ENCODE measurements at places on chromosomes 7 and 10.

DNA sequence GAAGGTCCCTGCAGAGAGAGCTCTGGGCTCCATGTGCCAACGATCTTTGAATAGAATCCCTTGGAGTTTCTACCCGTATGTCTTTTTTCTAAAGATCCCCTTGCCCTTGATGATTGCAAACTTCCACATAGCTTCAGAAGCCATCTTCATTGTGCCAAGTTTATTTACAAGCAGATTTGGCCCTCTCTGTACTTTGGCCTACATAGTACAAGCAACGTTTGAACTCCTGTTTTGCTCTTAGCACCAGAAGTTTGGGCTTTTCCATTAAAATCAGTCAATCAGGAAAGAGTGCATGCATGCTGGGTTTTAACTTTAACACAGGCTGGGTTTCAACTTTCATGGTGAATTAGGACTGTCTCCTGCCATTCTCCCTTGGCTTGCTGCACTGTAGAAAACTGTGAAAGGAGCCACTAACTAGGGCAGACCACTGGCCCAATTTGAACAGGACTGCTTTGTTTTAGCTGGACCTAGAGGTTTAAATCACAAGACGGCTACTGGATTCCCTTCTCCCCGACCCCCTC is 557.6 kb upstream of the GALNT17 start:
- no peak for DNase-seq

- no peak for DNase-seq
Measured at GRCh38 chr10:123792248-123792978, 99.2 kb downstream of the CPXM2 start.

- no peak for DNase-seq
Measured at GRCh38 chr10:101778781-101779543, 3.0 kb upstream of the FGF8 start.

DNA sequence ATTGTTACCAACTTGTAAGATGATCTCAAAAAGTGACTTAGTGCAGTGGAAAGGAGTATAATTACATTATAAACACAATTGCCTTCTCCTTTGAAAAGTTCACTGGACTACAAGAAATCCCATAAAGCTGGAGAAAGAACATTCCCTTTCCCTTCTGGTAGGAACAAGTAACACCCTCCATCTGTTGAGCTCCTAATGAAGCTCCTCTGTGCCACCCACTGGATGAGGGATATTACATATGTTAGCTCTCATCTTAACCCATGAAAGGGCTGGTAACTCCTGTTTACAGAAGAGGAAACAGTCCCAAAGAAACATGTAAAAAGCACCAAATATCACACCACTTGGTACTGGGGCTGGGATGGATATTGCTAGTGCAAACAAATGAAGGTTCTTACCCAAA is 8.1 kb downstream of the PGAM1 start:
- no peak for DNase-seq

GRCh38 chr10:13678101-13678843 is 91.5 kb downstream of the PRPF18 start:
- DNase-seq, result no peak

DNA sequence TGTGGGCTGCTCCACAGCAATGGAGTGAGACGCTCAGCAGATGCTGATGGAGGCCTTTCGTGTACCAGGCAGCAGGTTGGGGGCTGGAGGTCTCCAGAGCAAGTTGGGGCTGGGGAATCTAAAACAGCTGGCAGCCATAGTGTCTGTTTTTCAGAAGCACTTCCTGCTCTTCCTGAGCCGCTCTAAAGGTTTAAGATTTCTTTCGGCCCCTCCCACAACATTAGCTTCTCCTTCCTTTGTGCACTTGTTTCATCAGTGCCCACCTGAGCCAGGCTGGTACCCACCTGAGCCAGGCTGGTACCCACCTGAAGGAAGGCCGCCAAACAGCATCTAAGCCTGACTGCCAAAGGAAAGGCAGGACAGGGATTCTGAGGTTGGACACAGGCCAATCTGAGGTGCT is 18.4 kb upstream of the WAPL start:
- DNase-seq, result no peak

DNA sequence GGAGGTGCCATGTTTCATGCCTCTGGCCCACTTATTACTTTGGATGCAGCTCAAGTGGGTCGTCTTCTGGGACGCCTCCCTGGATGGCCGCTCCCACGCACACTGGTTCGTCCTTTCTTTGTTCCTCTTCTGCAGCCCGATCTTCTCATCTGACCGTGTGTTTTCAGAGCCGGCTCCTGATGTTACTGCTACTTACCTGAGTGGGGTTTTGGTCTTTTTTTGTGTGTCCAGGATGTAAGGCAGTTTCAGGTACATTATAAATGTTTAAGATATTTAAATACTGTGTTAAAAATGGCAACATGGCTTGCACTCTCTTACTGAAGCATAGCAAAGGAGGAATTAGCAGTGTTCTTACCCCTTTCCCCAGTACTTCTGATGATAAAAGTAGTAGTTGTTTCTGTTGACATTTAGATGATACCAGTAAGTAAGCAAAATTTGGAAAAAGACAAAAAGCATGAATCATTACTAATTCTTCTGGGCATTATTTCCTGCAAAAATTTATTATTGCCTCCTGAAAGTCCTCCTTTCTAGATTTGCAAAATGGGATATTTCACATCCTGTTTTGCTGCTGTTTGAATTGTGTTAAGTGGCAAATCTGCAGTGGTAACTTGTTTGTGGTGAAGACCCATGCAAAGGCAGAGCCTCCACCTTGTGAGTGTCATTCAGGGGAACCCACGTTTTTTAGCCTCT is 59.4 kb downstream of the SHH start:
- no peak for DNase-seq

- no peak for DNase-seq
Measured at GRCh38 chr7:84073186-84073875, 121.3 kb downstream of the SEMA3A start.

GRCh38 chr7:5012985-5013384 is 32.7 kb upstream of the RBAK start:
- DNase-seq, result no peak

- no peak for DNase-seq
Measured at GRCh38 chr10:72099600-72099921, 11.2 kb upstream of the SPOCK2 start.

DNA sequence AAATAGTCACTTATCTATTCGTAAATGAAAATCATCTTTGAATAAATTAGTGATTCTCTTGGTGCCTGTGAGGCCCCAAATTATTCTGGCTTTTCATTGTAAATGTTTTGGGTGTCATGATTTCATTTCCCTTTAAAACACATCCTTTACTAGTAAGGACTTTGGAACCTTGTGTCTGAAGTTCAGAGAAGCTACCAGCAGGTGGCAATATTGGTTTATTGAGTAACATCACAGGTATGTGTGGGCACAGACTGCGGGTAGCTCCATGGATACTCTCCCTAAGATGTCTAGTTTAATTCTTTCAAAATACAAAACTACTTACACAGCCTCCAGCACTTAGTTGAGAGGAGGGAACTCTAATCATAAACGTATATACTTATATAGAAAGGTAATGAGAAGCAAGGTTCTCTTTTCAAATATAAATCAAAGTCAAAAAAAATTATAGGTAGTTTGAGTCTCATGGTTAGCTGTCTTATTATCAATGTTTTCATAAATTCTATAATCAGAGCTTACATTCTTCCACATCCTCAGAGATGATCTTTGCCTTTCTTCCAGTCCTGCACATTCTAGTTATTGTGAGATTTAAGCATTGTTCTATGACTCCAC is 449.6 kb downstream of the GRM8 start:
- DNase-seq, result no peak

GRCh38 chr7:131767591-131767990 is 211.2 kb upstream of the PODXL start:
- no peak for DNase-seq

DNA sequence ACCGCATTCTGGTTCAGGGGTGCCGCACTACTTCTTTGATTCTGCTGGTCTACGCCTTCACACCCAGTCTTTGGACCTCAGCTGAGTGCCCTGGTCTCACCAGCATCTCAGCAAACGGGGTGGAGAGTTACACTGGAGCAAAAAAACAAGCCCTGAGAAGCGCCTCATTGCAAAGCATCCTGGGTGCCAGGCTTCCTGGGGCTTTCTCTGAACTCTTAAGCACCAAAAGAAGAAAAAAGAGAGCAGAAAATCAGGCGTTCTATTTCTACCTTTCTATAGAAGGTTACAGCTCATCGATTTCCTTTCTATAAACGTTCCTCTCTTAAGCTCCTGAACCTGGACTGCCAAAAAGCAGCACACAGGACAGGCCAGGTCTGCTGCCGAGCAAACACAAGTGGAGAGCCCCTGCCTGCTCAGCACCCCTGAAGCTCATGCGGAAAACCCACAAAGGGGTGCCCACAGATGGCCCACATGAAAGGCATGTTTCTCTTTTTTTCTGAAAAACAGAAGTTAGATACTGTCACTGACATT is 217.9 kb downstream of the SFMBT2 start:
- peak; percentile 87 for DNase-seq

GRCh38 chr7:516606-517456 is 2.8 kb downstream of the PDGFA start:
- no peak for DNase-seq

DNA sequence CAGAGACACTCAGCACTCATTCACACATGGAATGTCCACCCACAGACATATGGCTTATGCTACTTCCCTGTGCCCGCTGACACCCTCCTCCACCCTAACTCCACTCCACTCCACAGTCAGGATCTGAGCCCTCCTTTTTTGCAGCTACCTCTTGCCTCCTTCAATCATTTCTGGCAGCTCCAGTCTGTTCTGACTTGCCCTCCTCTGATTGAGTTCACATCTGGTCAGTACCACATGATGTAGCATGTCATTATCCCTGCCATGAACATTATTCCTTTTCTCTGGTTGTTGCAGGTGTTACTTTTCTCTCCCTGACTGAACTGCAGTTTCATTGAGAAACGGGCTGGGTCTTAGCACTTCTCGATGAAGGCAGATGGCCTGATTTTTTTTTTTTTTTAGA is 130.1 kb upstream of the EGR2 start:
- DNase-seq, result no peak

- no peak for DNase-seq
Measured at GRCh38 chr10:130747356-130747755, 564.2 kb downstream of the TCERG1L start.

GRCh38 chr10:118687472-118687871 is 67.3 kb downstream of the CACUL1 start:
- no peak for DNase-seq

DNA sequence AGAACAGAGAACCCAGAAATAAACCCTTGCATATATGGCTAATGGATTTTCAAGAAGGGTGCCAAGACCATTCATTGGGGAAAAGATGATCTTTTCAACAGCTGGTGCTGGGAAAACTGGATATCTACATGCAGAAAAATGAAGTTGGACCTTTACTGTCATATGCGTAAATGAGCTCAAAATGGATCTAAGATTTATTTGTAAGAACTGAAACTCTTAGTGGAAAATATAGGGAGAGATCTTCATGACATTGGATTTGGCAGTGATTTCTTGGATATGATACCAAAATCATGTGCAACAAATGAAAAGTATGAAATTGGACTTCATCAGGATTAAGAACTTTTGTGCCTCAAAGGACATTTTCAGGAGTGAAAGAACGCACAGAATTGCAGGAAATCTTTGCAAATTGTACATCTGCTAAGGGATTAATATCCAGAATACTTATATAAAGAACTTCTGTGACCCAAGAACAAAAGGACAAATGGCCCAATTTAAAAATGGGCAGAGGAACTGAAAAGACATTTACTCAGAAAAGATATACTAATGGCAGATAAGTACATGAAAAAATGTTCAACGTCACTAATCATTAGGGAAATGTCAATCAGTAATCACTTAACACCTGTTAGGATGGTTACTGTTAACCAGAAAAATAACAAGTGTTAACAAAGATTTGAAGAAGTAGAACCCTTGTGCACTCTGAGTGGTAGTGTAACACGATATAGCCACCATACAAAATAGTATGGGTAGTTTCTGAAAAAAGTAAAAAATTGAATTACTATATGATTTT is 6.1 kb downstream of the DBF4 start:
- no peak for DNase-seq

DNA sequence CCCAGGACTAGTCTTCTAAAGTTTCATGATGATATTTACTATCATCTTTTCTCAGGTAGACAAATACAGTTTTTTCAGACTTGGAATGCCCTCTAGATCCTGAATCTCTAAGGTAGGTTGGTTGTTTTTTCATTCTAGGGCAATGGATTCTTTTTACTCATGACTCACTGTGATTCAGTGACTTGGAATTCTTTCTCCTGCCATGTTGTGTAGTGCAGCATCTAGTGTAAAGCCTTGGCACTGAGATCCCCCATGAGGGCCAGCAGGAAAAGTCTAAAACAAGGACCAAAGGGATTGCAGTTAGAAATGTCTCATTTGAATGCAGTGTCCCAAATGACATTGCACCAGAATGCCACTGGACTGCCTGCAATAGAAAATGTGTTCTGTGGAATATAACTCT is 430.4 kb downstream of the NEBL start:
- no peak for DNase-seq

GRCh38 chr10:62744136-62744535 is 60.4 kb upstream of the ADO start:
- DNase-seq, result no peak

DNA sequence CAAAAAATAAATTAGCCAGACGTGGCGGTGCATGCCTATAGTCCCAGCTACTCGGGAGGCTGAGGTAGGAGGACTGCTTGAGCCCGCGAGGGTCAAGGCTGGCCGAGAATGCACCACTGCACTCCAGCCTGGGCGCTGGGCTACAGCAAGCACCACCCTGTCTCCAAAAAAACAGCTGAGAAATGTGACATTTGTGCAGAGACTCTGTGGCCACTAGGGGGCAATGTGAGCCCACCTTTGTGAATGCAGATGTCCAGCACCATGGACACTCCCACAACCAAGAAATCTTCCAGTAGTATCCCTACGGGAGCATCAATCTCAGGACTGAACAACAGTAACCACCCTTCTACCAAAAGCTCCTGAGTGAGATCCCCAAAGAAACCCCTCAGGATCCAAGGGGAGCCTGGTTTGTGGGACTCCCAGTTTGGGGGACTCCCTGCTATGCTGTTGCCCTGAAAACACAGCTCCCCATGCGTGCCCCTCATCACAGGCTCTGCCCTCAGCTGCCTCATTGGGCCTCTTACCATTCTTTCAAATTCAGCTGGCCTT is 6.2 kb upstream of the AHCYL2 start:
- peak; percentile 78 for DNase-seq

GRCh38 chr7:27031289-27032172 is 64.3 kb downstream of the HOXA1 start:
- DNase-seq, result no peak

DNA sequence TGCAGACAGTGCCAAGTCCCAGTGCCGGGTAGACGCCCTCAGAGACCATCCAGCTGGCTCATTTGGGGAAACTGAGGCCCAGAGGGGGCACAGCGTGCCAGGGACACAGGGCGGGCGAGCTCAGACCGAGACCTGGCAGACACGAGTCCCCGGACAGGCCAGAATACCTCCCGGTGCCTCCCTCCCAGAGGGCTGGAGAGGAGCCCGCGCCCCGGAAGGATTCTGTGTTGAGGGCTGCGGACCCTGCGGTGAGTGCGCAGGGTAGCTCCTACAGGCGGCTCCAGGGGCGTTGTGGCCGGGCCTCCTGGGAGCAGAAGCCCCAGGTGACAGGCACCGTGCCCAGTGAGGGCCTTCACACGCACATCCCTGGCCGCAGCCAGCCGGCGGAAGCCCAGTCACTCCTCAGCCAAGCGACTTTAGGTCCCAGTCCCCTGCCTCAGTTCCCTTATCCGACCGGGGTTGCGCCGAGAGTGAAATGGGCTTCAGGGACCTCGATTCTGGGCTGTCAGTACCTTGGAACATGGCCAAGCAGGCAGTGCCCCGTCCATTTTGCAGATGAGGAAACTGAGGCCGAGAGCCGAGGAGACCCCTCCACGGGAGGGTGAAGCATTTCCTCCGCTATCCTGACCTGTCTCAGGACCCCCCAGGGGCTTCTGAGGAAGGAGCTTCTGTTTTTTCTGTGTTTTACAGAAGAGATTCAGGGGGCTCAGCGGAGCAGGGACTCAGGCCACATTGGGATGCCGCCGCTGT is 73.6 kb downstream of the ELFN1 start:
- no peak for DNase-seq
